Stimulated activated CD4-positive, alpha-beta T cell treated with anti-CD3 and anti-CD28 coated beads, Interleukin-15, amount 100 ng/mL, for 24 hours (primary cell): ENCODE measurements at places on chromosomes 3 and 15.

DNA sequence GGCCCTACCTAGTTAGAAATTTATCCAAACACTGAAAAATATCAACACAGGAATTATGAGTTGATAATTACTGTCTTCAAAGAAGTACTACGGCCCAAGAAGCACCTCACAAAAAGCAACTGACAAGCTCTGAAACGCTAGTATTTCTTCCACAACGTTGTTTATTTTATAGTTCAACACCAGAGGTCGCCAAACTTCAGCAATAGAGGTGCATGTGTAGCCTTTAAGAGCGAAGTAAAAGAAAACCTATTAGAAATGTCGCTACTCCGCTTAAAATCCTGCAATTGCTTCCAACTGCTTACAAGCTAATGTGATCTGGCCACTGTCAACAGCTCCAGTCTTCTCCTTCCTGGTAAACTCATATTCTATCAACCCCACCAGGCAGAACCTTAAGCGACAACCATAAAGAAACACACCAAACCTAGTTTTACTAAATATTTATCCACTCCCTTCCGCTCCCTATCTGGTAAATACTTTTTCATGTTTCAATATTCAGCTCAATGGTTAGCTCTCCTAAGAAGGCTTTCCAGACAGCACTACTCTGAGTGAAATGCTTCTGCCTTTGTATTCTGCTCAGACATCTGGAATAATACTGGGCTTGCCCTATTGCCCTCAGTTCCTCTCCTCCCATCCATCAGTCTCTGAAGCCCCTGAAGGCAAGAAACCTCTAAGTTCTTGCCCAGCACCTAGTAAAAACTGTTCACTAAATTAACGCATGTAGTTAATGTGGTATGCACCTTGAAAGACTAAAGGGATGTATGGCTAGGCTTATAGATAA, 110.2 kb downstream of the NR1I2 start:
- peak; percentile 30 for DNase-seq

DNA sequence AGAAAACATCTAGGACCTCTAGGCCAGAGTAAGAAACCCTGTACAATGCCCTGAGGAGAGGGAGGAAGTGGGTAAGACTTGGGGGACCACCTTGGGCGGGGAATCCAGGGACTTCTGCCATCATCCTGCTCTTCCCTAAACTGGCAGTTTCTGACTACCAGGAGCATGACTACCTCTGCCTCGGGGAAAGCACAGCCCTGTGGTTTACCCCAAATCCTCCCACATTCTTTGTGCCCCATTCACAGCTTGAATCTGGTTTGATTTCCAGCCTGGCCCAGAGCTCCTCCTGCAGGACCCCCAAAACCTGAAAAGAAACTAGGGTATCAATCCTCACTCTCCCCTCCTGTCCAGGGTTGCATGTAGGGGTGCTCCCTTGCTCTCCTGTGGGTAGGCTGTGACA, 4.7 kb downstream of the C3orf18 start:
- DNase-seq: no peak

- no peak for DNase-seq
These were observed 6.3 kb downstream of the BNC1 start for GRCh38 chr15:83278191-83278590.

GRCh38 chr3:37862903-37863815, 1.5 kb downstream of the CTDSPL start:
- DNase-seq: no peak

DNA sequence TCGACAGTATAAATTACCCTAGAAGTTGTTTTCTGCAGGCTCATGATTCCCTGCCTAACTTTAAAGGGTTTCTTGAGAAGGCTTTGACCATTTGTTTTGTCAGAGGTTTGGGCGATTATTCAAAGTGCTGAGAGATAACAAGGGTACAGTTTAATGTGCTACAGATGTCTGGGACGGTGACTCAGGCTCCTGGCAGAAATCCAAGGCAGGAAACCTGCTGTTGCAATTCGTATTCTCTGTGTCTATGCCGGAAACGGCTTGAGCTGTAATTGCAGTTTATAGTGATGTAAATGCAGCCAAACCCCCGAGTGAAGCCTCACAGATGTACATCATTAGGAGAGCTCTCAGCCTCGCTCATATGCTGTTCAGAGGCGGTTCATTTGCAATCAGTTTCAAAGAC, 65.6 kb downstream of the SYNPR start:
- peak; percentile 62 for DNase-seq

DNA sequence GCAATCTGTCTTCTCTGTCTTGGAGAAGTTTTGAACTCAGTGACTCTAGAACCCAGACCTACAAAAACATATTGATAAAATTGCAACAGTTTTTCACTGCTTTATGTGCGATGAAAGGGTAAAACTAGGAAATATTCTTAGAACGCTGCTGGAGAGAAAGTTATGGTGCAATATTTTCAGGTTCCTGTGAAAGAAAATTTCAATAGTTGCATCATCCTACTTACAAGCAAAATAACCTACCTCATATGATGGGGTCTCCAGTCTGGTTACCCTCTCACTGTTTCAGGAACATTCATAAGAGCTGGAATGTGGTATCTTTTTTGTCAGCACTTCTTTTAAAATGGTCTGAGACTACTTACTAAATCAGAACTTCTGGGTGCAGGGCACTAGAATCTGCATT, 27.1 kb downstream of the GATM start:
- no peak for DNase-seq

GRCh38 chr3:38121451-38121831, 15.5 kb downstream of the ACAA1 start:
- no peak for DNase-seq

GRCh38 chr15:80170596-80170995, 17.8 kb downstream of the FAH start:
- DNase-seq: no peak

GRCh38 chr3:141368062-141368924, at the start of gene ZBTB38:
Gene ZBTB38, plus strand, starts transcription at chr3:141368504. Its CDS starts 73,885 bp downstream, at chr3:141442389.
- DNase-seq: no peak

- no peak for DNase-seq
These were observed 122.4 kb downstream of the LPP start for GRCh38 chr3:188276375-188276774.

DNA sequence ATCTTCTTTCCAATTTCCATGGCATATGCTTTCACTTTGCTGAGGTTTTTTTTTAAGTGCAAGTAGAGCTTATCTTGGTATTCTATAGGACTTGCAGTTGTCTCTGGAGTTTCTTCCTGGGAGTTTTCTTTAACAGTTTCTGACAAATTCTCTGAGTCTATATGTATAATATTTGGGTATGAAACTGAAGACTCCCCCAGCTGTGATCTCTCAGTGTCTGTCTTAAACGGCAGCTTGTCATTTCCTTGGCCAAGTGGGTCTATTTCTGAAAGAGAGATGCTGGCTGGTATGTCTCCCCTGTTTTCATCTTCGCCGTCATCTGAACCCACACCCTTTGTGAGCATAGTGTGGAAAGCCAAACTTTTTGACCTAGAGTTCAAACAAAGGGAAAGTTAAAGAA, 73.3 kb upstream of the PTX3 start:
- no peak for DNase-seq

- DNase-seq: no peak
These were observed 23.1 kb upstream of the GABPB1 start for GRCh38 chr15:50377867-50378751.

DNA sequence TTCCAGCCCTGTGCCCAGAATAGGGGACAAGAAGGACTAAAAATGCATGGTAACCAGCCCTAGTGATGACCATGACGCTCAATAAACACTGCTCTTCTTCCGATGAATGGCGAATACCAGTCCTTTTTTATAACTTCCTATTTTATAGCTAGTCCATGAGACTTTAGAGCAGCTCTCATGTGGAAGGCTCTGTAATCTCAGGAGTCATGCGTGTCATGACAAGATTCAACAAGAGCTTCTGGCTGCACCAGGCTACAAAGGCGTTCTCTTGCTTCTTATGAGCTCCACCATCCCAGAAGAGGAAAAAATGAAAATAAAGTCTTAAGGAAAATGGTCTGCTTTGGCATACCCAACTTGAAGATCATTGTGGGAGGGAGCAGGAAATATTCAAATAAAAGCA, 141.0 kb downstream of the TMCO5A start:
- DNase-seq: no peak

GRCh38 chr3:115423170-115423569, 200.1 kb upstream of the GAP43 start:
- DNase-seq: no peak

GRCh38 chr3:170330366-170330765, 27.1 kb upstream of the SKIL start:
- peak; percentile 25 for DNase-seq

GRCh38 chr15:89125088-89125826, 37.0 kb downstream of the ABHD2 start:
- no peak for DNase-seq

GRCh38 chr3:101484805-101485620, 28.0 kb downstream of the SENP7 start:
- DNase-seq: no peak

GRCh38 chr3:143596957-143597642, 251.2 kb downstream of the SLC9A9 start:
- DNase-seq: no peak

DNA sequence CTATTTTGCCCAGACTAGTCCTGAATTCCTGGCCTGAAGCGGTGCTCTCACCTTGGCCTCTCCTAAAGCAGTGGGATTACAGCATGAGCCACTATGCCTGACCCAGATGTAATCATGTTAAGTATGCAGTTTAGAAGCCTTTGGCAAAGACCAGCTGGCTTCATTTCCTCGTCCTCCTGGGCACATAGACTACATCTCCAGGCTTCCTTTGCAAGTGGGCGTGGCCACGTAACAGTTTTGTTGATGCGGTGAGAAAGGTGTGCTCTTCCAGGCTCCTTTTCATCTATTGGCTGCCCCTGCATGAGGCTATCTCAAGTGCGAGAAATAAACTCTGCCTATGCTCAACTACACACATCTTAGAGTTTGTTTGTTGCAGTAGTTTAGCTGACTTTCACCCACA, 13.0 kb downstream of the SV2B start:
- no peak for DNase-seq

DNA sequence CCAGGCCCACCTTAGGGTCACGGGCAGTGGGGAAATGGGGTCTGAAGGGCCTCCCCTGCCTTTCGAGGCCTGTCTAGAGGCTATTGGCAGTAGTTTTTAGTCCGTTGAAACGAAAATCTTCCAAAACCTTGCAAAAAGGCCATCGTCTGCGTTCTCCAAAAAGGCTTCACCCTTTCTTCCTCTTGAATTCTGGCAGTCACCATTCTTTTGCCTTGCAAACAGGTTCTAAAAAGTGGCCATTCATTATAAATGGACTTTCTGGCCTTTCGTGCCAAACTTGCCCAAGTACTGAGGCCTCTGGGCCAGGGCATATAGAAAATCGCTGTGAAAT, 367 bp upstream of the TARS3 start:
- no peak for DNase-seq

DNA sequence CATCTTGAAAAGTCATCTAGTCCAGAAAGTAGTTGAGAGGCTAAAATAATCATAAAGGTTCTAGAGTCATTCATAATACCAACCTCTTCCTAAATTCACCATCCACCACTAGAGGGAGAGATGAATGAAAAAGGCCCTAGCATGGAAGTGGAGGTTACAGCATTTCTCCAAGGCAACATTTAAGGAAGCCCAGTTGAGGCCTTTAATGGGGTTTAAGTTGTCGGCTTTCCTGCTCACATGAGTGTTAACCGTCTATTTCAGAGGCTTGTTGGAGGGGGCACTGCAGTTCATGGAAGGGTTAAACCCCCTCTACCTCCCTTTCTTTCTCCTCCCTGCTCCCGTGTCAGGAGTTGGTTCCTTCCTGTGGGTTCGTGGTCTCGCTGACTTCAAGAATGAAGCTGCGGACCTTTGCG, 3.8 kb upstream of the SLCO3A1 start:
- no peak for DNase-seq

GRCh38 chr3:178451799-178452198, 84.4 kb upstream of the KCNMB2 start:
- no peak for DNase-seq

GRCh38 chr3:144344925-144345548, 373.4 kb downstream of the DIPK2A start:
- DNase-seq: no peak

- DNase-seq: no peak
These were observed 192.4 kb downstream of the FHIT start for GRCh38 chr3:61058836-61059235.

- no peak for DNase-seq
These were observed 213.8 kb downstream of the NR1D2 start for GRCh38 chr3:24158761-24159454.

DNA sequence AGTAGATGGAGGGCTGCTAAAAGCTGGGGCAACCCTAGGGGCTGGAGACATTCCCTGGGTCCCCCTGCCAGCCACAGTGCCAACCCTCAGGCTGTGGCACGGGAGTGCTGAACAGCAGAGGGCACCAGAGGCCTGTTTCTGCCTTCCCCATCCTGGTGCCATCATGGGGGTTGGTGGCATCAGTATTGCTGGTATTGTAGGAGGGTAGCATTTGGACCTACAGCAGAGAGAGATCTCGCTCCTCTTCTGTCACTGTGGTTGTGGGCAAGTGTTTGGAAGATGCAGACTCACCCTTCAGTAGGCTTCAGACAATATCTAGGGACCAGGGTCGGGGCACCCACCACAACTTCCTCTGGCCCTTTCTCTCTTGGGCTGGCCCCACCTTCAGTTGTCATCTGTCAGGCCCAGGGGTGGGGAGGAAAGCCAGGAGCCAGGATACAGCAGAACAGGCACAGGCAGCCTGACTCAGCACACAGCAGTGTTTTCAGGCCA, 123.5 kb downstream of the RPLP1 start:
- peak; percentile 77 for DNase-seq

- DNase-seq: no peak
These were observed 145.9 kb downstream of the OR4M2 start for GRCh38 chr15:22226034-22226790.

- DNase-seq: no peak
These were observed 15.3 kb downstream of the SPCS1 start for GRCh38 chr3:52721002-52721729.

- DNase-seq: no peak
These were observed 838.0 kb upstream of the NR2F2 start for GRCh38 chr15:95492388-95493070.

DNA sequence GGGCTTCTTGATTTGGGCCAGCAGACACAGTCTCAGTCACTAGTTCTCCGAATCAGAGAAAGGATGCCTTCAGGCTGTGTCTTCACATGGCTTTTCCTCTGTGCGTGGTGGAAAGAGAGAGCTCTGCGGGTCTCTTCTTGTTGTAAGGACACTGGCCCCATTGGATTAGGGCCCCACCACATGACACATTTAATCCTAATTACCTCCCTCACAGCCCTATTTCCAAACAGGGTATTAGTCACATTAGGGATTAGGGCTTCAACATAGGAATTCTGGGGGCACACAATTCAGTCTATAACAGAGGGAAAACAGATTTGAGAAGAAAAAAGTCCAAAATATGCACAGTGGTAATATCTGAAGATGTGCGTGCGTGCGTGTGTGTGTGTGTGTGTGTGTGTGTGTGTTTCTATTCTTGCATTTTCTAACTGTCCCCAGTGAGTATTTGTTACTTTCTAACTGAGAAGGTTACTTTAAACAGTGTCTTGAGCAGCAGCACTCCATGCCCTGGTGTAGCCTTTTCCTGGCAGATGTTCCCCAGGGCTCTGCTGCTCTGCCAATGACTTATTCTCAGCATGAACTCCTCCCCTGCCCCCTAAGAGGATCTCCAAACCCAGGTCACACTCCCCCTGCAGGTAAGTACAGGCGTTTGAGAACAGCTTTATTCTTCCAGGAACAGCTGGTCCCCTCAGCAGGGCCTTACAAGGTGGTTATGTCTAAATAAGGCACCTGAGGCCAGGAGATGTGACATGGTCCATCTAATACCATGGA, 72.9 kb downstream of the RPL39L start:
- peak; percentile 46 for DNase-seq
